ENCODE measurements at places on chromosomes 2 and 18. TPM values are rescaled to one million over a fixed set of nuclear protein-coding genes. Genes with fewer than 3 reads are reported as not detected.

DNA sequence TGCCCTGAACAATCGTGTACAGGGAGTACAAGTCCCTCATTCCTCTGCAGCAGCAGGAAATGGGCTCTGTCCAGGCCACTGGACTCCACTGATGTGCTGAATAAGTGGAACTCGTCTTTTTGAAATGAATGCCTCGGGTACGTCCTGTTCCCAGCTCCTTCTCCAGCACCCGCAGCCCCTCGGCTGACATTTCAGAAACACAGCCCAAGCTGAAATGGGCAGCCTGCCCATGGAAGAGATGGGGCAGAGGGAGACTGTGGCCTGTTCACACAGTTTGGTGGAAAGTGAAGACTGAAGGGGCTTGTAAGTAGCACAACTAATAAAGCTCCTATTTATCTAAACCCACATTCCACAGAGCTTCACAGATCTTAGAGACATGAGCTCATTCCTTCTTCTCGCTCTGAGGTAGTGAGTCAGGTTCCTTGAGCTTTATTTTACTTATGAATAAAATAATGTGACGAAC is 498.6 kb downstream of the TXNL1 start:
- H3K27me3 ChIP-seq = no peaks in the 10 kb centered on the region
- H3K27ac ChIP-seq = no peak overlapping the region
- H3K4me1 ChIP-seq = no peaks in the 10 kb centered on the region
- no peaks in the 10 kb centered on the region for H3K36me3 ChIP-seq
- H3K4me3 ChIP-seq = no peak overlapping the region
- no peak for DNase-seq

DNA sequence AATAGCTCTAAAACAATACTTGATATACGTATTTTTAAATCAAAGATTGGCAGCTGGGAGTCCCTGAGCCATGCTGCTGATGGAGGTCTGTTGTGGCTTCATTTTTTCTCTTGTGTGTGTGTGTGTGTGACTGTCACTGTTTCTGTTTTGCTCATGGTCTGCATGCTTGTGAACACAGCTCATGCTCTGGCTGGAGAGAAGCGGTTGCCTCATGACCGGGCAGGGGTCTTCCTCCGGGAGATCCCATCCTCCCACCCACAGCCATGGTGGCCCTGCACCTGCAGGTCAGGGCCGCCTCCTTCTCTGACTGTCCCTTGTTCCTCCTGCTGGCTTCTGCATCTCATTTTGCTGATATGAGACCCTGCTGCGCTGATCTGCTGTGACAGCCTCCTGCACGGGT is 47.3 kb upstream of the GALR1 start:
- no peak for DNase-seq
- peaks cover 8% of the 10 kb centered on the region for H3K4me1 ChIP-seq
- no peaks in the 10 kb centered on the region for H3K36me3 ChIP-seq
- H3K27ac ChIP-seq = no peak overlapping the region

DNA sequence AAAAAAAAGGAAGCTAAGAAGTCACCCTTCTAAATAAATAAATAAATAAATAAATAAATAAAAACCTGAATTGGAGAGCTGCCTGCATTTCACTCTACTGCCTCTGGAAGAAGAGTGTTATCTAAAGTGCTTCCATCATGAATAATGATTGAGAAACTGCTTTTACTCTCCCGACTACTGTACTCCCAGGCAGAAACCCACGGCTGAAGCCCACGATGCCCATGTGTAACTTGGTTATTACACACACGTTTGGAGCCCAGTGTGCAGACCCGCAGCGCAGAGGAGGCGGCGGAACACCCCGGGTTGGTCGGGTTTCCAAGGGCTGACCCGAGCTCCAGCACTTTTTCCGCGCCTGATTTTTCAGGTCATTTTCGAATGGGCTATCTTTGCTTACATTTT is 697 bp upstream of the SPATS2L start:
- DNase-seq = no peak
- peak overlapping the region; percentile 83 for H3K4me3 ChIP-seq
- no peaks in the 10 kb centered on the region for H3K36me3 ChIP-seq
- H3K27me3 ChIP-seq = no peaks in the 10 kb centered on the region
- peak overlapping the region; percentile 89 for H3K27ac ChIP-seq

DNA sequence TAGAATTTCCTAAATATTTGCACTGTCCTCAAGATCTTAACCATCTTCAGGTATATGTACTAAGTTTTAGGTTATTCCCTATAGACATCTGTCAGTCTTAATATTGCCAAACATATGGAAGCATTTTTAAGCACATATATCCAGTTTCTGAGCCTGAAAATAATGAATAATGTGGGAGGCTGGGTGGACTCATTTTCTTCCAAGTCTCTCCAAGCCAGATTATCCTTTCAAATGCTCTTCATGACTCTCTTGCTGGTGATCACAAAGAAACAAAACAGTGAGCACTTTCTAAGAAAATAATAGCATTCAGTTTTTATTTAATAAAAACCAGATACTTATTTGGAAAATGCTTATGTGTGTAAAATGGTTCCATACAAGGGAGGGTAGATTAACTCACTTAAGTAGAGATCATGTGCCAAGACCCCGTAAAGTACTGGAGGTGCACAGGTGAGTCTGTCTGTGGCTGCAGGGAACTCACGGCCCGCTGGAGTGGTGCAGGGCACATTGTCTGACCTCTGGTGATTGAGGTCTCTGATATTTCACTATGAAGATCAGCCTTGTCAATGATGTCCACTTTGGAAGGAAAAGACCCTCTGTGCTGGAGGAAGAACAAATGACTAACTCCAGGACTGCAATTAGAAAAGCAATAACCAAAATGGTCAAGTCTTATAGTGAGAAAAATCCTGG is 161.6 kb downstream of the TMEM18 start:
- H3K27ac ChIP-seq = no peak overlapping the region
- no peak for DNase-seq
- H3K27me3 ChIP-seq = no peaks in the 10 kb centered on the region
- no peak overlapping the region for H3K4me3 ChIP-seq
- no peaks in the 10 kb centered on the region for H3K36me3 ChIP-seq

The LIMS4 gene
- total RNA-seq = 0.87 TPM
